Urothelium cell line (cell line): ENCODE measurements at places on chromosomes 2 and 18.

GRCh38 chr2:230050136-230050535 lies 18.6 kb downstream of the SLC16A14 start:
- no peak for DNase-seq

GRCh38 chr18:79510046-79510685 lies 114.4 kb downstream of the NFATC1 start:
- DNase-seq, result no peak

DNA sequence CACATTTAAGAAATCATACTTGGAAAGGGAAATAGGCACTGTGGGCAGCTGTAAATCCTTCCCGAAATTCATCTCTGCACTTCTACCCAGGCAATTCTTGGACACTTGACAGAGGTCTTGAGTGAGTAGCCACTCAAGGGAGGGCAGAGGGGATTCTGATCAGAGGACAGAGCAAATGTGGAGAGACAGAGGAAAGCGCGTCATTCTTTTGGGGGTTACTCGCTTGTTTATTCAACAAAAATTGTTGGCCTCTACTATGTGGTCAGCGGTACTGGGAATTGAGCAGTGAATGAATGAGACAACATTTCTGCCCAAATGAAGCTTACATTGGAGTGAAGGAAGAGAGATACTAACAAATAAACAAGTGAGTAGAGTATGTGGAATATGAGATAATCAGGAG lies 41.4 kb upstream of the YES1 start:
- no peak for DNase-seq

- DNase-seq, result no peak
These were observed 11.2 kb downstream of the CTDP1 start for GRCh38 chr18:79690586-79691482.

- no peak for DNase-seq
These were observed 72.8 kb upstream of the CDH19 start for GRCh38 chr18:66676699-66677098.

- DNase-seq, result no peak
These were observed 89.0 kb downstream of the UGGT1 start for GRCh38 chr2:128180031-128180430.

DNA sequence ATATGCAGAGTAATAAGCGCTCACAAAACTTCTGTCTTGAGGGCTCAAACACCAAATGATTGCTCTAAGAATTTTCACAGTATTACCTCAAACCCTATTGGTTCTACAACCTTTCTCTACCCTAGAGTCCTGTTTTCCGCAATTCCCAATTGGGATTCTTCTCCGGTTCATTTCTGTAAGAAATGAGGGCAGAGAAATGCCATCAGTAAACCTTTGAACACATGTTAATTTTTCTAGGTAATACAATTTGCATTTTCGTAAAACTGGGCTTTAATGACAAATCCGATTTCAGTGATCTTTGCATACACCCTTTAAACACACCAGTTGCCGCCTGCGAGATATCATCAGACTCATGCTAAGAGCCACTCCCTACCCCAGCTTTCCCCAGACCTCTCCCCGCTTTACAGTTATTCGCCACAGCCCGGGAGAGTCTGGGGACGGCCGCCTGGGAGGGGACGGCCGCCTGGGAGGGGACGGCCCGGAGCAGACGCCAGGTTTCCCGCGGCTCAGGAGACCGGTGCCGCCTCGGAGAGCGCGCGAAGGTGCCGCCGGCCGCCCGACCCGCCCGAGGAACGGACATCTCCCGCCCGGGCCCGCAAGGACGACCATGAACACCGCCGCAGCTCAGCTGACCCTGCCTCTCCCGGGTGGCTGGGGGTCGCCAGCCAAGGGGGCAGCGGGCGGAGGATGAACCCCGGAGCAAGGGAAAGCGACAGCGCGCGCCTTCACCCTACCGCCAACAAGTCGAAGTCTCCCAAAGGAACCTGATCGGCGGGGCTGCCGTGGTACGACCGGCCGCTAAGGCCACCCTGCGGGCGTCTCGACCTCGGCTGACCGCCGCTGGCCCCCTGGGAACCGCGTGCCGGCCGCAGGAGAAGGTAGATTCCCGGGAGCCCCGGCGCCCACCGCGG lies 463 bp downstream of the SMC6 start:
- DNase-seq, result peak; percentile 53

DNA sequence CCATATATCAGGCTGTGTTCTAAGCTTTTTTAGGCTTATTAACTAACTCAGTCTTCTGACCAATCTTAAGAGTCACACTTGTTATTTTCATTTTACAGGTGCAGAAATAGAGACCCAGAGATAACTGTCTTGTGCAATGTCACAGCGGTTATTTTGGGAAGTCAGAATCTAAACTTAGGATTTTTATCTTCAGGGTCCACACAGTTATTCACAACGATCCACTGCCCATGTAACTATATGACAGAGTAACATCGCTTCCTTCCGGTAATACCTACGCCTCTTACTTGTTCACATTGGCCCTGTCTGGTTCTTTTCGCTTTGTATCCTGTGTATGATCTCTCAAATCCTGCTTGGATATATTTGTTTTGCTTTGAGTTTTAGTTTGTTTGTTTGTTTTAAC lies 631.7 kb downstream of the LRP1B start:
- no peak for DNase-seq

GRCh38 chr2:96512341-96512740 lies 7.2 kb upstream of the NEURL3 start:
- DNase-seq, result no peak

- no peak for DNase-seq
These were observed 49.9 kb downstream of the KLF7 start for GRCh38 chr2:207115715-207116364.

DNA sequence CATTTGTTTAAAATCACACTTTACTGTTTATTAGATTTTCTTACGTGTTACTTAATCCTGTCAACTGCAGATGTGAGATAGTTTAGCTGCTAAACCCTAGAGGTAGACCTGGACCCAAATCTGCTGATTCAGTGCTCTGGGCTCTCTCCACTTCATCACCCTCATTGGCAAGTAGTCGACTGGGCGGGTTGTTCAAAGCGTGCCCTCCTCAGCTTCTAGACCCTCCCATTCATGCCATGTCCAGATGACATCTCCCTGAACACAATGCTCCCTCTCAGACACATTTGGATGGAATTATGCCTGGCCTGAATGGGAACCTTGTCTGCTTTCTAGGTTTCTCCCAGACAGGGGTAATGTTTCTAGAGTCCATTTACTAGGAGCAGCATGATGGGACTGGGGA lies 43.7 kb downstream of the RPIA start:
- no peak for DNase-seq

DNA sequence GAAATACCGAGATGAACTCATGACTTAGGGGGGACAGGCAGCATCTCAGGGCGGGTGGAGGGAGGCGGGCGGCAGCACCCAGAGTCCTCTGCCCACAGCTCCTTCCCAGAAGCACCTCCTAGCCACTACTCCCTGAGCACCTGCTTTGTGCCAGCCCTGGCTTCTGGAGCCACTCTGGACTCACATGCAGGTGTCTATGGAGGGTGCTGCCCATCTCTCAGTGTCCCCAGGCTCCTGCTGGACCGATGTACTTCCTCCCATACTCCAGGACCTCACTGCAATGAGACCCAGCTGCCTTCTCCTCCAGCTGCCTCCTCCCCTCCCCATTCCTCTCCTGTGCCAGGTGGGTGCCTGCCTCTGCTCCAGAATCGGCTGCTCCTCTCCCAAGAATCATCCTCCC lies 22.1 kb upstream of the OTOS start:
- DNase-seq, result no peak

- DNase-seq, result no peak
These were observed 879 bp upstream of the ADAM23 start for GRCh38 chr2:206442474-206442832.

GRCh38 chr2:240170354-240170735 lies 29.9 kb upstream of the OTOS start:
- no peak for DNase-seq
